Fibroblast of skin of left biceps (primary cell): ENCODE measurements at places on chromosomes 1 and 21.

DNA sequence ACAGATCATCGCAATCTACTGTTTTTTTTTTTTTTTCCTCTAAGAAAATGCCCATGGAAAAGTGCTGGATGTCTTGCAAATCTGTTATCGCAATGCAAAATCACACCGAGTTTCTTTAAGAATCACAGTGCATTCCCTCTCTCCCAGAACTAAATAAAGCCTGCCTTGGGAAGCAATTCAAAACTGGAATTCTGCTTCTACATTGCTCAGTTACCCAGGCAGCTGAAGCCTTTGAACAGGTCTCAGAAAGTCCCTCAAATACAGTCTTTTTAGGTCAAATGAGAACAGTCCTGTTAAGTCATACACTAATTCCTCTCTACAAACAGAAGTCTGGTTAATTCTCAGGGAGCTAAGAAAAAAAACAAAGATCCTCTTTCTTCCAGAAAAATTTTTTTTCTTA lies 46.3 kb downstream of the SLC30A10 start:
- no peak for DNase-seq

DNA sequence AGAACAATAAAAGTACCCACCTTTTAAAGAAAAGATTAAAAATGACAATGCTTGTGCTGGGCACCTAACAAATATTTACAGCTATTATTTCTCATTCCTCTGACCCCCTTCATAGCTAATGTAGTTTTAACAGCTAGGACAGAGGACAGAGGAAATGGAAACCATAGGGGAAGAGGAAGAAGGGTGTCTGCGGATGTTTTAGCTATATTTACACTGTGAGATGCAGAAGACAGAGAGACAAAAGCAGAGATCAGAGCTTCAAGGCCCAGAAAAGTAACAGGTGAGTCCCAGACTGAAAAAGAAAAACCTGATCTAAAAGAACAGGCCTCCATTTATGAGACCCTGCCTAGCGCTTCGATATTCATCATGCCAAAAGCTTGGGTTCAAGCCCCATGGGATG lies 72.0 kb downstream of the ZNF281 start:
- DNase-seq = no peak

- no peak for DNase-seq
Observed at GRCh38 chr1:81183051-81183450, 617.7 kb upstream of the ADGRL2 start.

DNA sequence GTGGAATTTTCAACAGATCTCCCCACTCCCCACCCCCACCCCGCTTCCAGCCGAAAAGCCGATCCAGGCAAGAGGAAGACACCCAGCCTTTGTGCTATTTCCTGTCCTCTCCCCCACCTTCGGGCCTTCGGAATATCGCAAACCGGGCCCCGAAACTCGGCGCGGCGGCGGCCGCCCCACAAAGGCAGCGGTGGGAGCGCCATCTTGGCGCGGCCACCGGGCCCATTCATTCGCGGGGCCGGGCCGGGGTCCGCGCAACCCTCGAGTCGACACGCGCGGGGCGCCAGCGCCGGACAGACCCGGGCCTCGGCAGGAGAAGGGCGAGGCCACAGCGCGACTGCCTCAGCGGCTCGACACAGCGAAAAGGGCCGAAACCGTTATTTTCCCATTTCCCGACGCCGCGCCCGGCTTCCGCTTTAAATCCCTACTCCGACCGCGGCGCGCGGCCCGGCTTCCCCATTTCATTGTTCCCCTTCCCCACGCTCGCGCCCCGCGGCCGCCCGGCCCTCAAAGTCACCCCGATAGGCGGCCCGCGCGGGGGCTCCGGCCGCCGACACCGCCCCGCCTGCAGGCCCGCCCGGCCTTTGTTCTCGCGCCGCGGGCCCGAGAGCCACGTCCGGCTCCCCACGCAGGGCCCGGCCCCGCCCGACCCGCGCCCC lies 911 bp downstream of the GNB1 start:
- DNase-seq = no peak

DNA sequence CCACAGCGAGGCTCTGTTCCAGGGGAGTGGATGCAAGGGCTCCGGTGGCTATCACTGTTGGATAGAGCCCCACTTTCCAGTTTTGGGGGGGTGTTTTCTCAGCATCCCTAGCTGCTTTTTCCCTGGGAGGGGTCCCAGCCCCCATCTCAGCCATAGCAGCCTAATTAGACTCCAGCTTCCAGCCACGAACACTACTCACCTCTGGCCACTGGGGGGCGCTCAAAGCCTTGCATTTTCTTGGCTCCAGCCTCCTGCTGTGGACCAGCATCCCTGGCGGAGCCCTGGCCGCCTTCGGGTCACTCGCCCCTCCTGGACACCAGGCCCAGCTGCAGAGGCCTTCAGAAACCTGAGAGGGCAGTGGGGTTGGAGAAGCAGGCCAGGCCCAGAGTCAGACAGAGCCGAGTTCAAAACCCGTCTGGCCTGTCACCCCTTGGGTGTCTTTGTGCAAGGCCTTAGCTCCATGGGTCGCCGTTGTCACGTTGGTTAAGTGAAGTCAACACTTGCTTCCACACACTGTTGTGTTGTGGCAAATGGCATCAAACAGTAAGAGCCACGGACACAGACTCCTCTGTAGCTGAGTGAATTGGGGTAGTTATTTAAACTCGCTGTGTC lies 93.5 kb upstream of the ACTL8 start:
- DNase-seq = no peak

DNA sequence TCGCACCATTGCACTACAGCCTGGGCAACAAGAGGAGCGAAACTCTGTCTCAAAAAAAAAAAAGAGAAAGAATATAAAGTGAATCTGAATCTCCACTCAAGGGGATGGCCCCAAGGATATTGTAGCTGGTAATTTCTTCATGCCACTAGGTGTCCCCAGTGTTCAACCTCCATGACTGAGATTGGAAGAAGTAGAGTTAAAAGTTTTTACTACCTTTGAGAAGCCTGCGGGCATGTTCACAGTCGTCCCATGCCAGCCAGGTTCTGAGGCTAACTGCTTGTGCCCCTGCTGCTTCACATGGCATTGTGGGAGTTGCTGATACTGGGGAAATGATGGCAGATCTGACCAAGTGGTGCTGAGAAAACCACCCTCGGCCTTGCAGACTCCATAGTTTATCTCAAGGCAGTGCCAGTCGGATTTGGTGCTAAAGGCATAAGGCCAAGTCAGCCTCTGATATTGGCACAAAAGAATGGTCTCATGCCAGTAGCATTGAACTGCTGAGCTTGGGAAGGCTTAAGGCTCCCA lies 10.8 kb upstream of the SHISA4 start:
- DNase-seq = peak; percentile 21

- DNase-seq = no peak
Observed at GRCh38 chr1:197771904-197772556, 3.2 kb downstream of the DENND1B start.

DNA sequence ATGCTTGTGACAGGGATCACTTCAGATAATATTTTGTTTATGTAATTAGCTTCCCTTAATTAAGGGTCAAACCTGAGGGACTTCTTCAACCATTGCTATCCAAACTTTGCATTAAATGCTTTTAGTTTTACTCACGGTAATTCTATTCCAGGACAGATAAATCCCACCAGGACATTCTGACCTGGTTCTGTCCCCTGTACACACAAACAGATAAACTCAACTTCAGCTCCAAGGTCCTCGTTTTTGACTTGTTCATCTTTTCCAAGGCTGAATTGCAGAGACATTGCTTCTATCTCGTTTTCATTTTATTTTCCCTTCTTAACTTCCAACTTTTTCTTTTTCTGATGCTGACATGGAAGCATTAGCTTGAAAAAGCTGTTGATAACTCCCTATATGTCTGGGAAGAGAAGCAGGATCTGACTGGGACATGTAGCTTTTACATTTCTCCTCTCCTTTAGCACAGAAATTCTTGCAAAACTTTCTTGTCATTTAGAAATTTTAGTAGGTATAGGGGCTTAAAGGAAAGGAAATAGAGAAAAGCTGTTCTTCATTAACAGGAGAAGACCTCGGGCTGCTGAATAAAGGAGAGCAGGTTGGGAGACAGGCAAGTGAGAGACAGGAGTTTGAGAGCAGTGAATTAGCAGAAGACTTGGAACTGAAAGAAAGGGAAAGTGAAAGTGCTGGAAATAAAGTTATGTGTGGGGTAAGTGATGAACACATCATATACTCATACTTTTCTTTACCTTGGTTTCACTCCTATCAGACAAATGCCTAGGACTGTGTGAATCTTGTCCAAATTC lies 231.7 kb upstream of the B3GALT2 start:
- DNase-seq = no peak

DNA sequence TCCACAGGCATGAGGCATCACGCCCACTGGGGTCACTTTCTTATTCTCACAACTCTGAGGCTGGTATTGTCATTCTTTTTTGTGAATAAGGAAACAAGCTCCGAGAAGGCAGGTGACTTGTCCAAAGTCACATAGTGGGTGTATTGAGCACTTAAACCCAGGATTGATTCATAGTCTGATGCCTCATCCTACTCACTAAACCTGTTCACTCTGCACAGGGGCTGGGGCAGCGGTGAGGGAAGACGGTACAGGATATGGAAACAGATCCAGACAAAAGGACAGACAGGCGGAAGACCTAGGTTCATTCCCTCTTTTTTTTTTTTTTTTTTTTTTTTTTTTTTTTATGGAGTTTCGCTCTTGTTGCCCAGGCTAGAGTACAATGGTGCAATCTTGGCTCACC lies 56.6 kb downstream of the NKAIN1 start:
- DNase-seq = no peak

- no peak for DNase-seq
Observed at GRCh38 chr1:14300991-14301703, 297.3 kb upstream of the KAZN start.

DNA sequence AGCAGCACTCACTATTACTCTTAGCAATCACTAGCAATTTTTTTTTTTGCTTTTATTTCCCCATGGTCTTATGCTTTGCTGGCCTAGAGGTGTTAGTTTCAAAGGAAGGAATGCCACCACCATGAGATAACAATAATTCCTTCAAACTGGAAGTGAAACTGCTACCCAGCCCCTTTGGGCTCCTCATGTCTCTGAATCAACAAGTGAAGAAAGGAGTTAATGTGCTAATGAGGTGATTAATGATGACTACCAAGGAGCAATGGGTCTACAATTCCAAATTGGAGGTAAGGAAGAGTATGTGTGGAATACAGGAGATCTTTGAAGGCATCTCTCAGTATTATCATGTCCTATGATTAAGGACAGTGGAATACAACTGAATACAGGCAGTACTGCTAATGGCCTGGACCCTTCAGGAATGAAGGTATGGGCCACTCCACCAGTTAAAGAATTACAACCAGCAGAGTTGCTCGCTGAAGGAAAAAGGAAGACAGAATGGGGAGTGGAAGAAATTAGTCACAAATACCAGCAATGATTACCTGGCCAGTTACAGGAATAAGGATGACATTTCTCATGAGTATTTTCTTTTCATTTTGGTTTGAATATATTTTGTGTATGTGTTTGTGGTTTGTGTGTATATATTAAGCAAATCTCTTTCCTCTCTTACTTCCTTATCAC lies 652.9 kb downstream of the ADGRL2 start:
- DNase-seq = no peak

GRCh38 chr1:65595724-65596123 lies 175.3 kb downstream of the LEPR start:
- no peak for DNase-seq

DNA sequence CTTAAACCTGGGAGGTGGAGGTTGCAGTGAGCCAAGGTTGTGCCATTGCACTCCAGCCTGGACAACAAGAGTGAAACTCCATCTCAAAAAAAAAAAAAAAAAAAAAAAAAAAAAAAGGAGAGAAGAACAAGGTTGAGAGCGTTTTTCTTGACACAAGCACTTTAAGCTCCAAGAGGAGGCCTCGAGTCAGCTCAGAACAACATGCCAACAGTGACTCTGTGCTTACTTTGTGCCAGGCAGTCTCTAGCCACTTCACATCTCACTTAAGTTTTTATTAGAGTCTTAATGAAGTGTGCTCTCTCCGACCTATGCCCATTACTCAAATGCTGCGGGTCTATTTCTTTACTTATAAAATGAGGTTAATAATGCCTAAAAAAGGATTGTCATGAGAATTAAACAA lies 13.0 kb downstream of the ATP1A1 start:
- DNase-seq = no peak

- DNase-seq = no peak
Observed at GRCh38 chr1:14738235-14738634, 139.8 kb downstream of the KAZN start.

- no peak for DNase-seq
Observed at GRCh38 chr1:169867012-169867675, 26.6 kb downstream of the SCYL3 start.

- no peak for DNase-seq
Observed at GRCh38 chr1:34929497-34929852, at the start of gene DLGAP3. DLGAP3 (minus strand) TSS chr1:34929650; CDS start chr1:34905383, 24,267 bp downstream.

DNA sequence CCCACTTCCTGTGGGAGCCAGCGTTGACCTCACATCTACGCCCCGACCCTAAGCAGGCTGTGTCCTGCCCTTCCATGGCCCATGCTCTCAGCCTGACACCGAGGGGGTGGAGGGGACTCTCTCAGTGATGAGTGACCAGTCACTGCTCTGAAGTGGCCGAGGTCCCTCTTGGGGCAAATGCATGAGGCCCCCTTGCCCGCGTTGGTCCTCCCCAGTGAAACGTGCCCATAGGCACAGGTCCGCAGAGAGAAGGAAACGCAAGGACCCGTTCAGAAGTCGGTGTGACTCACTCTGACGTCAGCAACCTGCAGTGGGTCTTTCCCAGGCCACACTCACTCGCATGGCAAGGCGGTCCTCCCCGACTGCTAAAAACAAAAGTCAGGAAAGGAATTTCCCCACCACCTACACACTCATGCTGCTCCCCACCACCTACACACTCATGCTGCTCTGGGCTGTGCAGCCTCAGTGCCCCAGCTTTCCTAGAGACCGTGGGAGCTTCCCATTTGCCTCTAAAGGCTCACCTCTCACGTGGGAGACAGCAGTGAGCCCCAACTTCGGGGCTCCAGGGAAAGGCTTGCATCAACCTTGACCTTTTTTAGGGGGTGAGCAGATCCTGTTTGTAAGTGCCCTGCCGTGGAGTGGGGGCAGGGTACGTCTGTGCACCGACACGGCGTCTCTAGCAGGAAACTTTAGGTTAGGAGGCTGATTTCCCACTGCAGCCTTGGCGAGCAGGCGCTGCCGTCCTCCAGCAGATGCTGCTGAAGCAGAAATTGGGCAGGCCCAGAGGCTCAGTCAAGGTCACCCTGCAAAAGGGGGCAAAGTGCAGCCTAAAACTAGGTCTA lies 11.4 kb downstream of the UBASH3A start:
- no peak for DNase-seq

DNA sequence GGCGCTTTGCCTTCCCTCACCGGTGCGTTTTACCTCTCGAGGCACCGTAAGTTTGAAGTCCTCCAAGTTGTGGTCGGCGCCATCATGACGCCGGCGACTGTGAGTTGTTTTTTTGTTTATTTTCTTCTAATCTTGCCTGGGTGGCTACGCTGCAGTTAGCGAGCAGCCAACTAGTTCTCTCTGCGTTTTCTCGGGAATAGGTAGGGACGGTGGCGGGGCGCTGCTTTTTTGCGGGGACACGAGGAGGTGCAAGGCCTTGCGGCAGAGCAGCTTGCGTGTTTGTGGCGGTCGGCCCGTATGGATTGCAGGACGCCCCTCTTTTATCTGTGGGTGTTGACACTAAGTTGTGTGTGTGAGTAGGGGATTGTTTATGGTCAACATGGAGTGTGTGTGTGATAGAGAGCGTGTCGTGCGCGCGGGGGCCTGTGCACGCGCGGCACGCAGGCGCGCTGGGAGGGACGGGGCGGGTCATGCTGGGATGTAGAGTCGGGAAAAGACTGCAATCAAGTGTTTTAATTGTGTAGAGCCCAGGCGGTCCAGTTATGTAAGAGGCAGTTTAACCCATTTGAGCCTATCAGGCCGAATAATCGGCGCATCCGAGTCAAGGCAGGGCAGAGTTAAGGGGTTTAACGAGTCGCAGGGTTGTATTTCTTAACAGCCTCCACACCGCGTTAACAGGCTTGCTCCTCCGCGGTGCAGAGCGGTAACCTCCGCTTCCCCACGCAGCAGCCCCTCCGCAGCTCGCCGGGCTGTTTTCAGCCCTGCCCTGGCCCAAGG lies 1.2 kb upstream of the NEGR1 start:
- DNase-seq = peak; percentile 35
